Kidney (tissue), 22 donors: ENCODE measurements at places on chromosomes 7 and 10. TPM values are rescaled to one million over a fixed set of nuclear protein-coding genes. Genes with fewer than 3 reads are reported as not detected.

The RUFY2 gene
- 7.4 TPM for polyA plus RNA-seq

The MKRN1 gene
- polyA plus RNA-seq = 48.8 TPM

The ALKBH4 gene
- polyA plus RNA-seq = 15.4 TPM

The ACHE gene
- polyA plus RNA-seq = 1.6 TPM

The SLC26A5 gene
- not detected for polyA plus RNA-seq

The NPY gene
- polyA plus RNA-seq = not detected

The HEPACAM2 gene
- 15.1 TPM for polyA plus RNA-seq

The ZNF786 gene
- polyA plus RNA-seq = 2.6 TPM

The DGKI gene
- 2.5 TPM for polyA plus RNA-seq

The INPP5F gene
- 16.4 TPM for polyA plus RNA-seq

The THNSL1 gene
- polyA plus RNA-seq = 7.9 TPM

The GPR22 gene
- polyA plus RNA-seq = not detected

The SKIDA1 gene
- polyA plus RNA-seq = 0.71 TPM
